ENCODE measurements at places on chromosomes 12 and 14.

GRCh38 chr14:32064931-32065330 is 12.2 kb upstream of the ARHGAP5 start:
- DNase-seq: no peak

GRCh38 chr12:82223426-82223825 is 134.8 kb downstream of the CCDC59 start:
- DNase-seq: no peak

- peak; percentile 47 for DNase-seq
Measured at GRCh38 chr14:74917646-74918081, 5.4 kb downstream of the RPS6KL1 start.

GRCh38 chr12:132629330-132629729 is 10.8 kb downstream of the P2RX2 start:
- no peak for DNase-seq

DNA sequence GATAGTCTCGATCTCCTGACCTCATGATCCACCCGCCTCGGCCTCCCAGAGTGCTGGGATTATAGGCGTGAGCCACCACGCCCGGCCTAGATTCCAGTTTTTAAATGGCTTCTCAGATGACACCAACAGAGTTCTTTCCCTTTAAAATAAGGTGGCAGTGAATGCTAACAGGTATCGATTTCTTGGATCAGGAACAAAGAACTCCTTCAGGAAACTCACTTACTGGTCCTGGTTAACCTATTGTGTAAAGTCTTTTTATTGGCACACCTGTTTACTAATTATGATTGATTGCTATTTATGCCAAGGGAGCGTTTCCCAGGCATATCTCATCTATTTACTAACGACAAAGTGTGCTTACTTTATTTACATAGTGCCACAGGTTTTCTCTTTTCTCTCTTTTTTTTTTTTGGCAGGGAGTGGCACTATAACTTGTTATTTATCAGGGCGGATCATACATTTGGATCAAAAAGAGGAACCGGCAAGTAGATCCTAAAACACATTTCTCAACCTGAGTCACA is 89.7 kb downstream of the GLT1D1 start:
- no peak for DNase-seq

DNA sequence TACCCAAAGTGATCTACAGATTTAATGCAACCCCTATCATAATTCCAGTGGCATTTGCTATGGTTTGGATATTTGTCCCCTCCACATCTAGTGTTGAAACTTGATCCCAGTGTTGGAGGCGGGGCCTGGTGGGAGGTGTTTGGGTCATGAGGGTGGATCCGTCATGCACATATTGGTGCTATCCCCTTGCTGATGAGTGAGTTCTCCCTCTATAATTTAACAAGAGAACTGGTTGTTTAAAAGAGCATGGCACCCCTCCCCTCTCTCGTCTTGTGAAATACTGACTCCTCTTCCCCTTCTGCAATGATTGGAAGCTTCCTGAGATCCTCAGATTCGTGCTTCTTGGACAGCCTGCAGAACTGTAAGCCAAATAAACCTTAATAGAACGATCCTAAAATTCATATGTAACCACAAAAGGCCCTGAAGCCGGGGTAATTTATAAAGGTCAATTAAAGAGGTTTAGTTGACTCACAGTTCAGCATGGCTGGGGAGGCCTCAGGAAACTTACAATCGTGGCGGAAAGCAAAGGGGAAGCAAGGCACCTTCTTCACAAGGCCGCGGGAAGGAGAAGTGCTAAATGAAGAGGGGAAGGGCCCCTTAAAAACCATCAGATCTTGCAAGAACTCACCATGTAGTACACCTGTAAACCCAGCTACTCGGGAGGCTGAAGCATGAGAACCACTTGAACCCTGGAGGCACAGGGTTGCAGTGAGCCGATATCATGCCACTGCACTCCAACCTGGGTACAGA is 41.2 kb downstream of the SLC39A9 start:
- DNase-seq: peak; percentile 55

DNA sequence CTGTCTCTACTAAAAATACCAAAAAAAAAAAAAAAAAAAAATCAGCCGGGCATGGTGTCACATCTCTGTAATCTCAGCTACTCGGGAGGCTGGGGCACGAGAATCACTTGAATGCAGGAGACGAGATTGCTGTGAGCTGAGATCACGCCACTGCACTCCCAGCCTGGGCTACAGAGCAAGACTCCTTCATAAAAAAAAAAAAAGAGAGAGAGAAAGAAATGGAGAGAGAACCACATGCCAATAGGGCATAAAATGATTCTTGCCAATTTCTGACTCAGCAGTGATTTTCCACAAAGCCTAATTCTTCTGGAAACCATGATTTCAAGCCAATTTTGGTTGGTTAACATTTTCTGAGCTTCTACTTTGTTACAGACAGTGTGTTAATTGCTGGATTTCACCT is 250.4 kb upstream of the SEL1L start:
- no peak for DNase-seq

- DNase-seq: no peak
Measured at GRCh38 chr12:123225443-123225842, 7.5 kb downstream of the MPHOSPH9 start.

DNA sequence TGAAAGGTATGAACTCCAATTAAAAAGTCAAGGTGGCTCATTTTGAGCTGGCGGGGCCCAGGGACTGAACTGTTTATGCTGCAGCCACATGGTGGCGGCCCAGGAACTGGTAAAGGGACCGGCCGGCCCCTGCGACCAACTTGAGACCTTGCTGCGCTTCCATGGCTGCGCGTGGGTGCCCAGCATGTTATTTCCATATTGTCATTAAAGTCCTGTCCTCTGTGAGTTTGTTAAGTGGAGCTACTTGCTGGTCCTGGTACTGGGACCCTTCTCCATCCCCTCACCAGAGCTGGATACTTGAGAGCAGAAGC is 62.3 kb downstream of the BEGAIN start:
- peak; percentile 47 for DNase-seq

GRCh38 chr12:75062691-75063090 is 146.9 kb downstream of the KCNC2 start:
- no peak for DNase-seq

Measured in A673 (cell line).